Activated B cell treated with CpG ODN at 0.5 μM for 24 hours (primary cell): ENCODE measurements at places on chromosomes 3 and 15. TPM values are rescaled to one million over a fixed set of nuclear protein-coding genes. Genes with fewer than 3 reads are reported as not detected.

DNA sequence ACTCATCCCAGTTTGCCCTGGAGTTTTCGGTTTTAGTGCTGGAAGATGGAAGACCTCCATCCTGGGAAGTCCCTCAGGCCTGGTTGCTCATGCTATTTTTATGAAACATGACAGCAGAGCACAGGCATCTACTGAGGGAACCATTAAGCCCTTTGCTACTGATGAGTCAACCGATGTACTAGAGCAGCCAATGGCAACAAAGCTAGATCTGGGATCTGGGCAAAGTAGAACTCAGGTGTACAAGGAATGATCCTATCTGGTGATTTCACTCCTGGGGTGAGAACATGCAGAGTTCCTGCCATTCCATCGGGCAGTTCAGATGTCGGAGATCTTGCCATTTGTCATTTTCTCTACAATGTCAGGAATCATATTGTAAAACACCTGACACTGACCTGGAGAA, 166.2 kb upstream of the NSMCE3 start:
- no peak for DNase-seq

DNA sequence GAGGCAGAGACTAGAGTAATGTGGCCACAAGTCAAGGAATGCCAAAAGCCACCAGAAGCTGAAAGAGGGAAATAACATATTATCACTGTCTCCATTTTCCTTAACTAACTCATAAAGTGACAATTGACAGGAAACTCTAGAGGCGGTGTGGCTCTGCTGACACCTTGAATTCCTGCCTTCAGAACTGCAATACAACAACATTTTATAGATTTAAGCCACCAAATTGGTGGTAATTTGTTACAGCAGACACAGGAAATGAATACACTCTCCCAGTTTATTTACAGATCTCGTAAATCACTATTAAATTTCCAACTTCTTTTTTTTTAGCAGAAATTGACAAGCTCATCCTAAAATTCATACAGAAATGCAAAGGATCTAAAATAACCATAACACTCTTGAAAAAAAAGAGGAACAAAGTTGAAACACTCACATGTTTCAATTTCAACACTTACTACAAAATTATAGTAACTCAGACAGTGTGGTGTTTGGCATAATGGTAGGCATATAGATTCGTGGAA, 449.9 kb downstream of the OTOL1 start:
- no peak for DNase-seq

DNA sequence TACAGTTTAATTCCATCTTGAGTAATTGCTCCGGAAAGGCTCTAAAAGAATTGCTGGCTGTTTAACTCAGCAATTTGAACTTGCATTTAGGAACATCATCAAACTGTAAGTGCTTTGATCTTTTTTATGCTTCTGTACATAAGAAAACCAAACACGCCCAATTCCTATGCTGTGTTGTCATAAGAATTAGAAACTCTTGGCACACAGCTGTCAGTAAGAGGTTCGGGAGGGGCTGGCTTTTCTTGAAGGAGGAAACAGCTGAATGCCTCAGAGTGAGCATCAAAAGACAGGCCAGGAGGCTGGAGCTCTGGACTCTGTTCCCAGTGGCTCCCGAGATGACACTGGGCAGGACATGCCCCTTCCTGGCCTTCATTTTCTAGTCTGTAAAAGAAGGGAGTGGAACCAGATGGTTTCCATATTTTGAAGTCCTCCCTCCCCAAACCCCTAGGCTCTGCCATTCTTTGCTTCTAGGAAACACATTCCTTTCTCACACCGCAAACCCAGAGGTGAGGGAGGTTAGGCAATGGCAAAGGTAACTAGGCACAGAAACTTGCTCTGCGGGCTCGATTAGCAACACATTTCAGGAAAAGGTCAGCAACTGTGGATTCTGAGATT, 73.7 kb upstream of the DLG1 start:
- no peak for DNase-seq

- DNase-seq: no peak
Measured at GRCh38 chr3:17367171-17367570, 375.3 kb downstream of the TBC1D5 start.

CEMIP gene
- 0.51 TPM in 1 of 2 replicates, not detected in the other for total RNA-seq

- DNase-seq: no peak
Measured at GRCh38 chr3:33438881-33439545, 1.2 kb downstream of the UBP1 start.

DNA sequence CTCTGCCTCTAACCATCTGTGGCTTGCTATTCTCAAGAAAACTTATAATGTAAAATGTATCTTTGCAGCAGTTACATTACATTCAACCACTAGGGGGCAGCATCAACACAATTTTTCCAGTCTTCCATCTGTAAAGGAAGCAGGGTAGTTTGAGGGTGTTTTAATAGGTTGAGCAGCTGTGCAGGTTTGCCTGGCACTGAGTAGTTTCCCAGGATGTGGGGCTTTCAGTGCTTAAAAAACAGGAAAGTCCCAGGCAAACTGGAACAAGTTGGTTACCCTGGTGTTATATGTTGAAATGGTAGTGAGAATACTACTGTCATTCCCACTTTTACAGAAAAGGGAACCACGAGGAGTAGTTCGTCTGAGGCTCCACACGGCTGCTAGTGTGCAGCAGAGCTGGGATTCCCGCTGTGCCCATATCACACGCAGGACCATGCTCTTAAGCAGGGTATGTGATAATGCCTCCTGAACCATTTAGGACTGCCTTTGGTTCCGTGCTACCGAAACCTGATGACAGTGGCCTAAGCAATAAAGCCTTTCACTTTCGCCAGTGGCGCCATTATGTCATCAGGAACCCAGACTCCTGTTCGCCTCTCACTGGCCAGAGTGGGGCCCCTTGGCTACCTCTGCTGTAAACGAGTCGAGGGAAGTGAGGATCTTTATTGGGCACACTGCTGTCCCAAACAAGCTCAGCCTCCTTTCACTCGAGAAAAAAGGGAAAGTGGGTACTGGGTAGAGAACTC, 64.7 kb upstream of the ZBTB38 start:
- no peak for DNase-seq

ACP3 gene
- 0.84 and 0.95 TPM in 2 replicates for total RNA-seq

DNA sequence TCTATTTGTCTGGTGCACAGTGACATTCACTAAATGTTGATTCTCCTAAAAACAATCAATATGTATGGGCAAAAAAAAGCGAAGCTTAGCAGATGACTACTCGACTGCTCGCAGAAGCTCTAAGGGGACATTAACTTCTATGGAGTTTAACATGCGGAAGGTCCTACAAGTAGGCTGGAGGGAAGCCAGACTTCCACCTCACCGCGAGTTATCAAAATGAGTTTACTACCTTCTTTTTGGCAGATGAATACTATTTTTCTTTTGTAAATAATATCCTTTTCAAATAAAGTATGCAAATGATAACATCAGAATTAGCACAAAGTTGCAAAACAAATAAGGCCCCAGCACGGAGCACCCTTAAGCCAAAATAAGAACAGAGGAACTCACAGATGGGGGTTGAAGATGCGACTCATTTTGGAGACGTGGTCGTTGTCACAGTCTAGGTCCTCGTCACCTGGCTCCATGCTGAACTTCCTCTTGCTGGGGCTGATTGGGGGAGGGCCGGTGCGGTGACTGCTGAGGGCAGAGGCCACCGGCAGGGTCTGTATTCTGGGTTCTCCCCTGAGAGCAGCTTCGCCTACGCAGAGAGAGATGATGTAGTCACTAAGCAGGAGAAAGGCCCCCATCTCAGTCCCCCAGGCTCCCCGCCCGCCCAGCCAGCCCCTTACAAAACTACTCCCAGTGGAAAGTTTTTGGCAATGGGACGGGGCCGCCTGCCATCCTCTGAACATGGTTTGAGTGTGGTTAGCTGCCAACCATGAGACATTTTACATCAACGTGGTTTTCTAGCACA, 42.1 kb downstream of the VGLL4 start:
- DNase-seq: peak; percentile 68

ITGB5 gene
- not detected in 2 replicates for total RNA-seq

DNA sequence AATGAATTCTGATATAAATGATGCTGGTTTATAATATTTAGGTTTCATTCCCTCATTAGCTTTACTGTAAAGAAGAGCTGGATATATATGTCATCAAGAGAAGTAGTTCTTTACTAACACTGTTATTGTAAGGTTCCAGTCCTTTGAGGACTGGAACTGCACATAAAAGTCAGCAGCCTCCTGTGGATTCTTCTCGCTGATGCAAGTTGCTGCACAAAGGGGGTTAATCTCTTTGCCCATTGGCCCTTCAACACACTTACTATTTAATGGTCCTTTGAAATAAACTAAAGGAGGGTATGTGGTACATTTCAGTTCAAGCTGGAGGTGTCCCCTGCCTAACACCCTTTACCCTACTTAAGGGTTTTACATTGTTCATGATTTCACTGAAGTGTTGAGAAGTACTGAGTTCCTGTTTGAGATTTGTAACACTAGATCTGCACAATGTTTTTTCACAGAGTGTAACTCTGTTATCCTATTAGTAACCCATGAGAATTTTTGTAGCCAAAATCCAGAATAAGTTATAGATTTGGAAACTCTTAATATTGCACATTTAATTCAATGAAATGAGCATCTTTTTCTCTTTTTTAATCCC, 43.9 kb downstream of the NR2C2 start:
- no peak for DNase-seq
